CD4-positive, alpha-beta memory T cell (primary cell): ENCODE measurements at places on chromosomes 3 and 15. TPM values are rescaled to one million over a fixed set of nuclear protein-coding genes. Genes with fewer than 3 reads are reported as not detected.
A peak's percentile ranks its signal among the peaks of the same experiment; 100 is the strongest.

DNA sequence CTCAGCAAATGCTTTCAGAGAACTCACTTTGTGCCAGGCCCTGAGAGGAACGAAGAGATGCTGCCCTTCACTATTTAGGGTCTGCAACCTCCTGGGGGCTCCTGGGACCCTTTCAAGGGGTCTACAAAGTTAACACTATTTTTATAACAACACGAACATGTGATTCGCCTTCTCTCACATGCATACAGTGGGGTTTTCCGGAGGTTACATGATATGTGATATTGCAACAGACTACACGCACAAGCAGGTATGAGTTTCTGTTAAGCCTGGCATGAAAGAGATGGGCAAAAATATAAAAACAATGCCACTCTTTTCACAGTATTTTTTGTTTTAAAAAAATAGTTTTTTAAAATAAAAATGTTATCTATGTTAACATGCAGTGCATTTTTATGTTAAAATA lies 10.3 kb downstream of the STARD5 start:
- no peak for DNase-seq
- H3K36me3 ChIP-seq = peaks cover 24% of the 10 kb centered on the region
- H3K27ac ChIP-seq = no peak overlapping the region
- H3K4me1 ChIP-seq = peaks cover 54% of the 10 kb centered on the region

Gene ISLR2
- total RNA-seq = not detected

Gene CYP8B1
- total RNA-seq = not detected

Gene ISLR
- not detected for total RNA-seq

Gene NRG4
- total RNA-seq = not detected

Gene CPNE9
- 0.64 TPM for total RNA-seq

Gene CORO2B
- total RNA-seq = not detected

DNA sequence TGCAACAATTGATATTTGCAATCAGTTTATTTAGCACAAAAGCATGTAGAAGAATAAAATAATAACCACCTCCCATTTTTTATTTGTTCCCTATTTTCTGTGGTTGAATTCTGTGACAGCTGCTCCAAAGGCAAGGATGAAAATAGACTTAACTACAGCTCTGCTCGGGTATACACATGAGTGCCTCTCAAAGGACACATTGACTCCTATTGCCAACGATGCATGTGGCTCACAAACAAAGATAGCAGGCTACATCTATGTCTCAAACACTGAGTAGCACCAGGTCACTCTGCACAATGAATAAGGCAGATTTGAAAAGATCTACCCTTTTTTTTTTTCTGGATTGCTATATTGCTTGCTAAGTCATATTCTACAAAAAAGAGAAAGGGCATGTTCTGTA lies 612.9 kb downstream of the ROBO1 start:
- DNase-seq = no peak
- no peaks in the 10 kb centered on the region for H3K36me3 ChIP-seq
- H3K4me3 ChIP-seq = no peak overlapping the region
- no peaks in the 10 kb centered on the region for H3K4me1 ChIP-seq

DNA sequence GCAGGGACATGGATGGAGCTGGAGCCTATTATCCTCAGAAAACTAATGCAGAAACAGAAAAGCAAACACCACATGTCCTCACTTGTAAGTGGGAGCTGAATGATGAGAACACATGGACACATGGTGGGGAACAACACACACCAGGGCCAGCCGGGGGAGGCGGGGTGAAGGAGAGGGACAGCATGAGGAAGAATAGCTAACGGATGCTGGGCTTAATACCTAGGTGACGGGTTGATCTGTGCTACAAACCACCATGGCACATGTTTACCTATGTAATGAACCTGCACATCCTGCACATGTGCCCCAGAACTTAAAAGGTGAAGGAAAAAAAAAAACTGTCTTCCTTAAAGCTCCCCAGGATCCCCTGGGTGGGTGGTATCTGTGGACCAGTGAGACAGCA lies 87.1 kb downstream of the ADAMTS17 start:
- no peaks in the 10 kb centered on the region for H3K36me3 ChIP-seq
- DNase-seq = no peak
- H3K27me3 ChIP-seq = no peaks in the 10 kb centered on the region

DNA sequence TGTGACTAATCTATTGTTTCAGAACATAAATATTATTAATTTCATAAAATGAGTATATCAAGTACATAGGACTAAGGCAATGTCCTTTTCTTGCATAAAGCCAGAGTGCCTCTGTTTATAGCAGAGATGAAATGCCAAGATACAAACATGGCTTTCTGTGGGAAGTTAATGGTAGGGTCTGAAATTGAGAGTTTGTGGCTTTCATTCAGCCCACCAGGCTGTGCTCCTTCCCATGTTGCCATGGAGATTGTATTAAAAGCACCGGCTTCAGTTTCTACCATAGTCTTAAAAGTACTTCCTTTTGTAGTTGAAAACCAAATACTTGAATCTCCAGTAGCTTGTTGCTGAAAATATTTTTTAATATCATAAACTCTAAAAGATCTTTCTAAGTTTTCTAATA lies 114.0 kb downstream of the LRRC28 start:
- H3K27me3 ChIP-seq = no peaks in the 10 kb centered on the region
- no peak overlapping the region for H3K4me3 ChIP-seq
- no peaks in the 10 kb centered on the region for H3K36me3 ChIP-seq
- H3K4me1 ChIP-seq = no peaks in the 10 kb centered on the region
- H3K27ac ChIP-seq = no peak overlapping the region

GRCh38 chr15:31266712-31267111 lies 59.9 kb upstream of the KLF13 start:
- no peaks in the 10 kb centered on the region for H3K27me3 ChIP-seq
- H3K36me3 ChIP-seq = no peaks in the 10 kb centered on the region
- no peak for DNase-seq
- peak overlapping the region; percentile 55 for H3K27ac ChIP-seq
- H3K4me1 ChIP-seq = peaks cover 71% of the 10 kb centered on the region
- no peak overlapping the region for H3K4me3 ChIP-seq

Gene MLF1
- 1.6 TPM for total RNA-seq

DNA sequence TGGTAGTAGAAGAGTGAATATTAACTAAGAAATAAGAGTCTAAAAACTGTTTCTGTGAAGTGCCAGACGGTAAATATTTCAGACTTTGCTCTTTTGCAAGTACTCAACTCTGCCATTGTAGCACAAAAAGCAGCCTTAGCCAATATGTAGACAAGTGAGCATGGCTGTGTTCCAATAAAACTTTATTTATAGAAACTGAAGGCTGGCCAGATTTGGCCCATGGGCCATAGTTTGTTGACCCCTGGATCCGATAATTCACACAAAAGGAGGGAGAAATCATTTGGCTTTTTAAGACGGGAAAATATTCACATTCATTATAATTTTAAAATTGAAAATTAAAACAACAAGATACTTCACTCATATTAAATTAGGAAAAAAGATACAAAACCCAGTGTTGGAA lies 15.4 kb downstream of the EID1 start:
- H3K27ac ChIP-seq = no peak overlapping the region
- no peaks in the 10 kb centered on the region for H3K36me3 ChIP-seq
- no peak for DNase-seq
- no peak overlapping the region for H3K4me3 ChIP-seq
- H3K27me3 ChIP-seq = no peaks in the 10 kb centered on the region
- no peaks in the 10 kb centered on the region for H3K4me1 ChIP-seq

GRCh38 chr15:31365032-31365654 lies 38.5 kb downstream of the KLF13 start:
- H3K4me1 ChIP-seq = peaks cover 99% of the 10 kb centered on the region
- no peaks in the 10 kb centered on the region for H3K27me3 ChIP-seq
- no peak for DNase-seq
- peak overlapping the region; percentile 25 for H3K4me3 ChIP-seq
- peak overlapping the region; percentile 82 for H3K27ac ChIP-seq

DNA sequence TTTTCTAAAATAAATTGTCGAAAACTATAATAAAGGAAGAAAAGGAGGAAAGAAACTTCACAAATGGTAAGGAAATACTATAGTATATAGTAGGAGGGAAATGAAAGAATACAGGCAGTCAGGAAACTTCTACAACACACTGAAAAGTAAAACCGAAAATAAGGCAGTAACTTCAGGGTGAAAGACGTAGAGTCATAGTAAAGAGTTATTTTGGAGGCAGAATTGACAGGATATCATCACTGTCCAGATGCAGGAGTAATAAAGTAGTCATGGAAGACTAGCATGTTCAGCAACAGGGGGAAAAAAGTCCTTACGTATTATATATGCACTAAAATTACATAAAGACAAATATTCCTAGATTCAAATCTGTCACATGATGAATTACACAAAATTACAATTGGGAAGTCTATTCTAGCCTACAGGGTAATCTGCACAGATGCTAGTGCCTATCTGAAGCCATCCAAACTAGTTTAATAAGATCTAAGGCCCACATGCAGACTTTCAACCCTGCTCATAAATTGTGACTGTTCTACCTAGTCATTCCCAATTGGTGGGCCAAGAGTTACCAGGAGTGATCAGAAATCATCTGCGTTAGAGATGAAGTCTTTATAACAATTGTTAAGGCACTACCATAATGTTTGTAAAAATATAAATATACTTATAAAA lies 14.0 kb downstream of the VPS13C start:
- no peak overlapping the region for H3K27ac ChIP-seq
- no peaks in the 10 kb centered on the region for H3K36me3 ChIP-seq
- H3K4me1 ChIP-seq = peaks cover 32% of the 10 kb centered on the region

GRCh38 chr3:165839296-165840076 lies 2.3 kb upstream of the BCHE start:
- no peak for DNase-seq
- H3K27ac ChIP-seq = no peak overlapping the region
- H3K4me3 ChIP-seq = no peak overlapping the region
- no peaks in the 10 kb centered on the region for H3K27me3 ChIP-seq
- H3K36me3 ChIP-seq = no peaks in the 10 kb centered on the region
- no peaks in the 10 kb centered on the region for H3K4me1 ChIP-seq

Gene TRIP4
- total RNA-seq = 29.4 TPM

- H3K27ac ChIP-seq = no peak overlapping the region
- H3K36me3 ChIP-seq = no peaks in the 10 kb centered on the region
- H3K27me3 ChIP-seq = peaks cover 4% of the 10 kb centered on the region
- DNase-seq = no peak
- H3K4me1 ChIP-seq = no peaks in the 10 kb centered on the region
Observed at GRCh38 chr3:59131016-59131766, 81.4 kb upstream of the CFAP20DC start.

DNA sequence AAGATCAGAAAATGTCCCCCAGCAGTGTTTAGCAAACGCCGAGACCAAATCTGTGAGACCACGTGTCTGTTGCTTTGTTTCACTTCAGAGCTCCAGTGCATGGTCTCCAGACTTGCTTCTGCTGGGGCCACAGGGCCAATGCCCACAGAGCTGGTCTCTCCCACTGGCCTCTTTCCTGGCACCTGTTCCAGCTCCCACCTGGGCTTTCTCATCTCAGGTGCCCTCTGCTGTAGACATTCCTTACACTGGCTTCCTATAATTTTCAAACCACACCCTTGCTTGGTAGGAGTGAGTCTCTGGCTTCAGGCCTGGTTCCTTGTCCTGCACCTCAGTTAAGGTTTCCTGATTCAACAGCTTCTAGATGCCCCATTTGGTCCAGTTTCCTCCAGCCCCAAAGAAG lies 243.1 kb downstream of the ADAMTS17 start:
- H3K27ac ChIP-seq = no peak overlapping the region
- H3K4me1 ChIP-seq = no peaks in the 10 kb centered on the region
- DNase-seq = no peak

DNA sequence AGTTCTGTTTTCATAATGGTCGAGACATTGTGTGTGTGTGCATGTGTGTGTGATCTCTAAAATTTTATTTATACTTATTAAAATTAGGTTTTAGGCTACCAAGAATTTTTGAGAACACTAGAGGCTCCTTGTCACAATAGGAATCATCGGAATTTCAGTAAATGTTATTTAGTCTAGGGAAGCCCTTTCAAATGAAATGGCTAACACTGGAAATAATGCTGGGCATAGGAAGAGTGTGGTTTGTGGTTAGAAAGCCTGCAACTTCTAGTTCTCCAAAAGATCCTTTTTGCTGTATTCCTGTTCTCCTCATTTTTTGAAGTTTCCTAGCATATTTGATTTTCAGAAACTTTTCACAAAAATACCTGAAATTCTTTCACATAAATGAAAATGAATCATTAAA lies 92.5 kb upstream of the MBNL1 start:
- DNase-seq = no peak
- no peaks in the 10 kb centered on the region for H3K27me3 ChIP-seq
- peaks cover 15% of the 10 kb centered on the region for H3K4me1 ChIP-seq
- no peak overlapping the region for H3K4me3 ChIP-seq
- no peak overlapping the region for H3K27ac ChIP-seq

DNA sequence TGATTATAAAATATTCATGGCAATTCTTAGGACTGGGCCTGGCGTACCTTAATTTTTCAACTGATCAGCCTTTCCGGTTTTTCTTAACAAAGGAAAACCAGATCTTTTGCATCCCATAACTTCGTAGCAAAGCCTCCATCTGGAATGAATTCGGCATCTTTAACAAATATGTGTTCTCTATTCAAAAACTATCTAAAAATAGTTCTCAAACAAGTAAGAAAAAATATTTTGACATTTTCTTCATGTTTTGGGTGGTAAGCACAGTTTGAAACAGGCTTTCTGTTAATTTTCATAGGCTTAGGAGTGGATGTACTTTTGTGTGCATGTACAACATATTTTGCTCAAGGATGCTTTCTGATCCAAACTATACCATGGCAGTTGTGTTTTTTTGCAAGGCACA lies 55.1 kb downstream of the RBMS3 start:
- no peak overlapping the region for H3K4me3 ChIP-seq
- no peaks in the 10 kb centered on the region for H3K27me3 ChIP-seq
- no peak for DNase-seq
- H3K36me3 ChIP-seq = no peaks in the 10 kb centered on the region

Gene PLS1
- total RNA-seq = 3.1 TPM

DNA sequence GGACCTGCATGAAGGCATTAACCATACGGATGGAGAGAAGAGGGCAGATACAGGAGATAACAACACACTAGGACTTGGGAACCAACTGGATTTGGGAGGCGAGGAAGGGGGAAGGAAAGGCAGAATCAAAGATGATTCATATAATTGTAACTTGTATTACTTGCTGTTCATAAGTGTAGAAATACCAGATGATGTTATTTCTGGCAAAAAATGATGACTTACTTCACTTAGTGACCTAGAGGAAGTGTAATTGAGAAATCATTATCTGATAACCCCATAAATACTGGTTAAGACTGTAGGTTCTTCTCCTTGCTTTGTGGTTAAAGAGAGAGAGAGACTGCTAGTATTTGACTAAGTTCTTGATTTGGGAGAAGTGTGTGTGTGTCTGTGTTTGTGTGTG lies 50.5 kb upstream of the GK5 start:
- H3K4me3 ChIP-seq = no peak overlapping the region
- no peaks in the 10 kb centered on the region for H3K27me3 ChIP-seq
- H3K36me3 ChIP-seq = no peaks in the 10 kb centered on the region
- peaks cover 11% of the 10 kb centered on the region for H3K4me1 ChIP-seq

- H3K4me1 ChIP-seq = no peaks in the 10 kb centered on the region
- DNase-seq = no peak
- no peaks in the 10 kb centered on the region for H3K36me3 ChIP-seq
- H3K27ac ChIP-seq = no peak overlapping the region
Observed at GRCh38 chr3:151091685-151092345, 6.4 kb downstream of the MED12L start.

- no peak overlapping the region for H3K4me3 ChIP-seq
- H3K36me3 ChIP-seq = no peaks in the 10 kb centered on the region
- no peak overlapping the region for H3K27ac ChIP-seq
- H3K4me1 ChIP-seq = no peaks in the 10 kb centered on the region
- DNase-seq = no peak
Observed at GRCh38 chr3:147191795-147192385, 214.5 kb downstream of the ZIC4 start.

Gene SUCNR1
- total RNA-seq = 0.14 TPM

Gene ADAM10
- 135 TPM for total RNA-seq

- peak; percentile 90 for DNase-seq
- H3K27me3 ChIP-seq = no peaks in the 10 kb centered on the region
- H3K4me1 ChIP-seq = peaks cover 91% of the 10 kb centered on the region
- peaks cover 7% of the 10 kb centered on the region for H3K36me3 ChIP-seq
Observed at GRCh38 chr3:13011573-13012220, 61.5 kb downstream of the IQSEC1 start.

Gene PRTG
- not detected for total RNA-seq

Gene ANKUB1
- not detected for total RNA-seq
